ENCODE measurements at places on chromosomes 11 and 22.

DNA sequence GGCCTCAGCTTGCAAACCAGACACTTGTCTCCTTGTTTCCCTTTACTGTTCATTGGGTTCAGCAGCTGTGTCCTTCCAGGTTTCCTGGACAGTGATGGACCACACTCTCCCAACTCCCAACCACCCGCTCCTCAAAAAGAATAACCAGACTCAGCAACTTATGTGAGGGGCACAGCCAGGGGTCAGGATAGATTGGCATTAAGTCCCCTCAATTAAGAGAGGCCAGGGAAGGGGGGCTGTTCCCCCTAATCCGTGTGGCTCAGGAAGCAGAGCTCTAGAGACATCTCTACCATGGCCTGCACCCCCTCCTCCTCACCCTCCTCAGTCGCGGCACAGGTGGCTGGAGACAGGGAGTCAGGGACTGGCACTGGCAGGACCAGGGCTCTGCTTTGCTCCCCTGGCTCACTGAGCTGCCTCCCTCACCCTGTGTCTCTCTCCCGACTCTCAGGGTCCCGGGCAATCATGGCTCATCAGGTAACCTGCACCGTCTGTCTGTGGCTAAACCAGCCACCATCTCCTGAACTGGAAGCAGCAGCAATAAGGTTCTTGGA, 111.7 kb downstream of the ZNF280B start:
- DNase-seq, result no peak

DNA sequence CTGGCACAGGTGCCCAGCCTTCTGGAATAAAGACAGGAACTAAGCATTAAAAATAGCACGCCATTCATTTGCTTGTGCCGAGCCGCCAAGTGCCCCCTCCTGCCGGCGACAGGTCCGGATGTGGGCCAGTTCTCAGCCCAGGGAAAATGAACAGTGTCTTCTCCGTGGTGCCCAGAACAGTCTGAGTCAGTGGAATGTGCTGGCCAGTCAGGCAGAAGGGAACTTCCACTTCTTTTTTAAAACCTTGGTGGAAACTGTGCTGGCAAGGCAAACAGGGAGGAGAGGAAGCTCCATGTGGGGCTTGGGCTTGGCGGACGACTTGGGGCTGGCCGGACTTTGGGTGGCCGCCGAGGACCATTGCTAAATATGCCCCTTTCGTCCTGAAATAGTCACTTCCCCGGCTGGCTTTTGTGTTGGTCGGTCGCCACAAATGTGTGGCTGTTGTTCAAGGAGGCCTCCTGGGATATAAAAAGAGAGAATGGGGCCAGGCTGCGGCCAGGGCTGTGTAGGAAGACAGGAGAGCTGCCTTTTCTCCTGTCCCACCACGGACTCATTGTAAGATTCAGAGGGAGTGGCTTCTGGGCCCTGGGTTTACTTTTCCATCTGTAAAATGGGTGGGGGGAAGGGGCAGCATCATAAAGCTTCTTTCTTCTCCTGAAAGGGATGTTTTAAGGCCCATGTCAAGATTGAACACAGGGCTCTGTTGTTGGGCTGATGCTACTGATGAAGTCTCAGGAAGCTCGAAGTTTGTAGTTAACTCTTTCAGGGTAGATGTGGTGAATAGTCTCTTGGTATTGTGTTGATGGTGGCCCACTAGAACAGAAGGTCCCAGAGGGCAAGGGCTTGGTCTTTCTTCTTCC, 101.0 kb downstream of the PTPRJ start:
- no peak for DNase-seq

DNA sequence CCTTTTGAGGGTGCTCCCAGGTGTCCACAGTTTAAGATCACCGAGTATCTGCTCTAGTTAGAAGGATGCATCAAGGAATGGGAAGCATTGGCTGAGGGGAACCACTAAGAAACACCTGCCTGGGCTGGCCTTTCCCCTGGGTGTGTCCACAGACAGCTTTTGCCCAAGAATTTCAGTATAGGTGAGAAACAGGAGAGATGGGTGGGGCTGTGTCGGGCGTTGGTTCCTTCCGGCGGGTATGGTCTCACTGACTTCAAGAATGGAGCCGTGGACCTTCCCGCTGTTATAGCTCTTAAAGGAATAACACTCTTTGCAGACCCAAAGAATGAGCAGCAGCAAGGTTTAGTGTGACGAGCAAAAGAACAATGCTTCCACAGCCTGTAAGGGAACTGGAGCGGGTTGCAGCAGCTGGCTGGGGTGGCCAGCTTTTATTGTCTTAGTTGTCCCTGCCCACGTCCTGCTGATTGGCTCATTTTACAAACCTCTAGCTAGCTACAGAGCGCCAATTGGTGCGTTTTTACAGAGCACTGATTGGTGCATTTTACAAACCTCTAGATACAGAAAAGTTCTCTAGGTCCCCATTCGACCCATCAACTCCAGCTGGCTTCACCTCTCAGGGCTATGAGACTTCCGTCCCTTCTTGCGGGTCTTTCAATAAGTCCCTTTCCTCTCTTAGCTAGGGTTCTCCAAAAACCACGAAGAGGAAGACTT, 2.4 kb downstream of the FADS1 start:
- DNase-seq, result peak; percentile 58

- DNase-seq, result no peak
These were observed 1333.1 kb upstream of the TENM4 start for GRCh38 chr11:80773919-80774318.
